ENCODE measurements at places on chromosomes 5 and 9.

DNA sequence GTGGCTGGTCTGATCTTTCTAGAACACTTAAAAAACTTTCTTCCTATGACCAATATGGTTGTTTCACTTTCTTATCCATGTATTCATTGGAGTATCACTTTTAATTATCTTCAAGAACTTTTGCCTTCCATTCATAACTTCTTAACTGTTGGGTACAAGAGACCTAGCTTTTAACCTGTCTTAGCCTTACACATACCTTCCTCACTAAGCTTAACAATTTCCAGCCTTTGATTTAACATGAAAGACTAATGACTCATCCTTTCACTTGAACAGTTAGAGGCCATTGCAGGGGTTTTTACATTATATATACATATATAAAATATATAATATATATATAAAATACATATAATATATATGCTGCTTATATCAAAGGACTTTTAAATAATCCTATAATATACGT, 57.9 kb downstream of the ABHD17B start:
- no peak for DNase-seq

- DNase-seq = no peak
Observed at GRCh38 chr5:29796013-29796412, 1397.5 kb upstream of the CDH6 start.

GRCh38 chr5:139637438-139638089, 10.6 kb upstream of the CXXC5 start:
- no peak for DNase-seq

- DNase-seq = no peak
Observed at GRCh38 chr5:111739416-111739815, 17.6 kb downstream of the NREP start.

GRCh38 chr9:96219026-96219899, 82.7 kb downstream of the HSD17B3 start:
- DNase-seq = no peak

- DNase-seq = peak; percentile 55
Observed at GRCh38 chr9:136631038-136632000, 31.4 kb upstream of the EGFL7 start.

- DNase-seq = no peak
Observed at GRCh38 chr5:73363911-73364730, 84.5 kb downstream of the FOXD1 start.

DNA sequence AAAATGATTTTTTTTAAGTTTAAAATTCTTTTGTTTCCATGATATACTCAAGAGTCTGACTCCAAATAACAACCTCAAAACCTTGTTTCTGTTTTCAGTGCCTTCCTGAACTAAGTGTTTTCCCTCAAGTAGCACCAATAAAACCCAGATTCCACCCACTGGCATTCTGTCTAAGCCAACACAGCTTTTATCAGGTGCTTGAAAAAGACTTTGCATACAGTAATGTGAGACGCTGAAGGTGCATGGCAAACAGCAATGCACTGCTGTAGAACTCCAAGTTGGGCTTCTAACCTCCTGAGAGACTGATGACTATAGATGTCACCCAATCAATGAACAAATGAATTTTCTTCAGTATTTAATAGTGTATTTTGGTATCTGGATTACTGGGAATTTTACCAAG, 95.7 kb downstream of the NFIB start:
- no peak for DNase-seq

- no peak for DNase-seq
Observed at GRCh38 chr5:10355071-10355889, 1.8 kb downstream of the MARCHF6 start.

GRCh38 chr9:99336531-99336930, 114.4 kb downstream of the SEC61B start:
- peak; percentile 8 for DNase-seq

GRCh38 chr9:134738869-134739659, 97.5 kb downstream of the COL5A1 start:
- DNase-seq = no peak

DNA sequence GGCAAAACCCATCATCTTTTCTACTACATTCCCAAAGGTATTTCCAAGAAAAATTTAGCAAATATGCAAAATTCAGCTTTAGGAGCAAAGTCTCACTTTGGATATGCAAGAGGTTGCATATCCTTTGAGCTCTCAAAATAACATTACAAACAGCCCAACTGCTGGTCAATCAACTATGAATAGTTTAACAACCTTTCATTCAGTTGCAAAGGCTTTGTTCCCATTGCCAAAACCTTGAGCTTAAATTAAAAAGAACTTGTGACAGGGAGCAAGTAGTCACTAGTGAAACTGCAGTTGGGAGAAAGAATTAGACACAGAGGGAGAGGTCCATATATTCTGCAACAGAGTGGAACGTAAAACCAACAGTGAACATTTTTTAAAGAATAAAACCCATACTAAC, 8.8 kb downstream of the ZNF608 start:
- DNase-seq = no peak

DNA sequence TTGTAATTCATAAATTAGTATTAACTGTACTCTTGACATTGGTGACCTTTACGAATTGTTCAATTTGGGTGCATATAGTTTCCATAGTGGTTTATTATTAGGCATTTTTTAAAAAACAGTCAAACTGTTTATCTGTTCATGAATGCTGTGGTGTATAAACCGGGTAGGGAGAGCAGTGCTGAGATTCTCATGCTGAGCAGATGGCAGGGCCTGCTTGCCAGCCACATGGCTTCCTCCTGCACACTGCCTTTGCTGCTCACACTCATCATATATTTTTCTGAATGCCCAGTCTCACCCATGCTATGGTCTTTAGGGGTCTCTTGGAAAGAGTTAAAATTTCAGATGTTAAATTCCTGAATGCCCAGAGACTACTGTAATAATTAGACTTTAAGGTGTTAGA, 40.8 kb downstream of the NNT start:
- no peak for DNase-seq

DNA sequence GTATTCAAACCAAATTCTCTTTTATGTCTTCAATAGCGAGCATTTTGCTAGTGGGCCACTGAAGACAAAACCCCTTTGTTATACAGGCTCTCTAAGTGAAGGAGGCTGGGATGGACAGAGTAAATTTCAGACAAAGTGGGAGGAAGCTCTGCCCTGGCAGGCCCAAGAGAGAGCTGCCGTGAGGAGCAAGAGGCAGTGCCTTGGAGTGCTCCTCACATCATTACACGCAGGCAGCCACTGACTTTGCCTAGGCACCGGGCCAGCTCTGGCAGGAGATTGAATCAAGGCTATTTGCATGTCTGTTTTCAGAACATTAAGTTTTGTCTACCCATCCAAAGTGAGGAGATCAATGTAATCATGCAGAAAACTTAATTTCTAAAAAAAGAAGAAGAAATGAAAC, 167.7 kb downstream of the CCDC192 start:
- DNase-seq = no peak

- no peak for DNase-seq
Observed at GRCh38 chr5:154829589-154830218, 20.7 kb downstream of the FAXDC2 start.

DNA sequence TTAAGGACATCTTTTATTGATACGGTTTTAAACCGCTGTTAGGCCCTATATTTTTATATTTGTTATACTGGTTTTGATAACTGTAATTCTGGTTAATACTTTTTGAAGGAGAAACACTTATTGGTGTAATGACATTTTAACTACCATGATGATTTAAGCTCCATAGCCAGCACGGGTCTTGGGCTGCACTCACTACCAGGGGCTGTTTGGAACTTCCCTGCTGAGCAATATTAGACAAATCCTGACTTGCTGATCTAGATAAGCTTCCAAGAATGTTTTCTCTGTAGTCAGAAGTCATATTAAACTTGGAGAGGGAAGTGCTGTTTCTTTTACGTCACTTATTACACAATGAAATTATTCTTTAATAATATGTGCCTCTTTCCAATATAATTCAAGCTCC, 540.0 kb upstream of the GRAMD2B start:
- no peak for DNase-seq

- no peak for DNase-seq
Observed at GRCh38 chr5:130324953-130325671, 420.8 kb downstream of the CHSY3 start.

- DNase-seq = no peak
Observed at GRCh38 chr9:115328228-115328627, 210.3 kb upstream of the TNC start.

DNA sequence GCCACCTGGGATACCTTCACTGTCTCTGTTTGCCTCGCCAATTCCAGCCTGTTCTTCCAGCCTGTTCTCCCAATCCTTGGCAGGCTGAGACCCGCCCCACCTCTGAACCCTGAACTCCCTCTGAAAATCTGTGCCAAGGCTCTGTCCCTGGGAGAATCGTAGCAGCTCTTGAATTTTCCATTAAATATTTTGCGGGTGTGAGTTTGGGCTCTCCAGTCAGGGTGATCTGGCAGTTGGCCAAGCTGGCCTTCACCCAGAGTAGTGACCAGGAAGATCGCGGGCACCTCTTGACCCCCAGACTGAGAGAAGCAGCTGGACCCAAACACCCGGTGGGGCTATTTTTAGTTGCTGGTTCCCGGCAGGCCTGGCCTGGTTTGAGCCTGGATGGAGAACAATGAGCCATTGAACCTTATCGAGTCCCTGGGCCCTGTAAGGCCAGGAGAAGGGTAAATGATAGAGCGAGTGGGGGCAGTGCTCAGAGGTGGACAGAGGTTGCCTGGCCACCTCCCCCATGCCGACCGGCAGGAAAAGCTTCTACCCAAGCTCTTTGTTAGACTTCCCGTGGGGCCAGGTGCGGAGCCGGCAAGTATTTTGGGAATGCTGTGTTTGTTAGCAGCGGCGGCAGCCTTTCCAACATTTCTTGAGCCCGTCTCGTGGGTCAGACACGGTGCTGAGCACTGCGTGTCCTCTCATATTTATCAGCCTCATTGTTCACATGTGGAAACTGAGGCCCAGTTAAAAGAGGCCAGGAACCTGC, 146.2 kb downstream of the RGS3 start:
- no peak for DNase-seq

DNA sequence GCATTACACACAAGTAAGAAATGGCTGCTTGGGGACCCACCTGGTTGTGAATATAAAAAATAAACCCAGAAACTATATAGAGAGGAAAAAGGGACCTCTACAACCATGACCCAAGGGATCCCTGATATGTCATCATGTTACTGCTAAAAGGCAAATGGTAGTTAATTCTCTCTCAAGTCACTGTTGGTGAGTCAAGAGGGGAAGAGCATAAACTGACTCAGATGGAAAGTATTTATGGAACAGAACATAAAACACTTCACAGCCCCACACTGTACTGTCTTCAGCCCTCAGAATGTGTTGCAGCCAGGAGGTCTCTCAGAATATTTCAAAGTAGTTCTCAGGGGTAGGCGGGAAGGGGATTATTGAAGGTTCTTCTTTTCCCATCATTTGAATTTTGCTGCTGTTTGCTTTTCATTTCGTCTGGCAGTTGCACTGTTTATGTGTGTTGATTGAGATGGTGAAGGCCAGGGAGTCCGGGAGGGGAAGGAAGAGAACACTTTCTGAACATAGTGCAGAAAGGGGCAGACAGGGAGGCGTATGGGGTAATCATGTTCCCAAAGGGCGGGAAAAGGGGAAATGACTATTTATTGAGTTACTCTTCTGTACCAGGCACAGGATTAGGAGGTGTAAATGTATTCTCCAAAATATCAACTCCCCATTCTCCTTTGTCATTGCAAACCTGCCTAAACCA, 85.5 kb downstream of the TEK start:
- no peak for DNase-seq

GRCh38 chr5:169648725-169649310, 11.7 kb downstream of the DOCK2 start:
- no peak for DNase-seq

DNA sequence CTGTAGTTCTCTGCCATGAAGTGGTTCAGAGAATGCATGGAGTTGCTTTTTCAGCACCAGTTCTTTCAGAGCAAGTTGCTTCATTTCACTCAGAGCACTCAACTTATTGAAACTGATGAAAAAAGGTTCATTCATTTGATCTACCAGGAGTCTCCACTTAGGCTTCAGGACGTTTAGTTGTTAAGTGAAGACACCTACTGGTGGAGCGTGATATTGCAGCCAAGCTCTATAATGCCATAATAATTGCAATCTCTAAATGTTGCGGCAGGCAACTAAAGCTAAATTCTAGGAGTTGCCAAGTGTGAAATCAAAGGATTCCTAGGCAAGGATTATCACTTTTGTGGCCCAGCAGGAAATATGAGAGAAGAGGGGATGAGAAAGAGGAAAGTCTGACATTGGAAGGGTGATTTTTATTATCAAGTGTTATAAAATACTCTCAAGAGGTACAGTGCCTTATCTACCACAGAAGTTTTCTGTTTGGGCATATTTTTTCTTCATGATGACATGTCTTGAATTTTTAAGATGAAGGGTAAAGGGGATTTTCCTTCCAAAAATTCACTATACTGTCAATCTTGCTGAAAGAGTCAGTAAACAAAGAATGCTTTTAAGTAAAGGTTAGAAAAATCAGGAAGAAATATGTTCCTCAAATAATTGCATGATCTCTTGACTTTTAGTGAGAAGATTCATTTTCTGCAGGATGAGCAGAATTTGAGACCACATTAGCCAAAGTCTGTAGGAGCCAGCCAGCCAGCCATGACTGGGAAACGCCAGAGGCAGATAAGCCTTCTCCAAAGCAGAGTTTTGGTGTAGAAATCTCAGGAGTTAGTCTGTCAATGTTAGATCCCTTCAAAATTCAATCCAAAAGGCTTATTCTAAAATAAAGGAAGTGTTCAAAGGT, 83.4 kb downstream of the SH3PXD2B start:
- no peak for DNase-seq

Data from NCI-H1417 treated with DMSO at 0.1 percent for 48 hours (cell line).